ENCODE measurements at places on chromosomes 2 and 18. TPM values are rescaled to one million over a fixed set of nuclear protein-coding genes. Genes with fewer than 3 reads are reported as not detected.

DNA sequence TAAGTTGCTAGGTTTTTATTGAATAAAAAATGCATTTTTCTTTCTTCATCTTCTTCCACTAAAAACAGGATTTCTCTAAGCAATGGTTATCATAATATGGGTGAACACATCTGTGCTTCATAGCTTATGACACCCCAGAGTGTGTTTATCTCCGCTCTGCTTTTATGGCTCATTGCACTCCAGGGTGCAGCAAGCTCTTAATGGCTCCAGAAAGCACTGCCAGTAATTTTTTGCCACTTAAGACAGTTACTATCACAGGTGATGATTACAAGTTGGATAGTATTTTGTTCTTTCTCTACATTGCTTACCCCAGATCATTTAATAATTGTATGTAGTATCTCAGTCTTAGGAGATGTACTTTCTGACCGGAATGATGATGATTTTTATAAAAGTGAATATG, 239.3 kb upstream of the CDH20 start:
- H3K27ac ChIP-seq = no peak overlapping the region
- DNase-seq = no peak
- H3K4me3 ChIP-seq = no peak overlapping the region
- no peaks in the 10 kb centered on the region for H3K27me3 ChIP-seq
- H3K36me3 ChIP-seq = no peaks in the 10 kb centered on the region

GRCh38 chr2:222360146-222360545, 61.3 kb upstream of the PAX3 start:
- peaks cover 4% of the 10 kb centered on the region for H3K27me3 ChIP-seq
- DNase-seq = no peak
- no peak overlapping the region for H3K4me3 ChIP-seq
- no peaks in the 10 kb centered on the region for H3K36me3 ChIP-seq
- H3K4me1 ChIP-seq = no peaks in the 10 kb centered on the region

Gene ZAP70
- total RNA-seq = 431 TPM

GRCh38 chr18:49241852-49242251, 218.6 kb downstream of the DYM start:
- H3K4me3 ChIP-seq = no peak overlapping the region
- H3K27ac ChIP-seq = no peak overlapping the region
- no peaks in the 10 kb centered on the region for H3K4me1 ChIP-seq
- DNase-seq = no peak
- H3K36me3 ChIP-seq = peaks cover 14% of the 10 kb centered on the region
- H3K27me3 ChIP-seq = no peaks in the 10 kb centered on the region

Gene PRSS56
- total RNA-seq = not detected

DNA sequence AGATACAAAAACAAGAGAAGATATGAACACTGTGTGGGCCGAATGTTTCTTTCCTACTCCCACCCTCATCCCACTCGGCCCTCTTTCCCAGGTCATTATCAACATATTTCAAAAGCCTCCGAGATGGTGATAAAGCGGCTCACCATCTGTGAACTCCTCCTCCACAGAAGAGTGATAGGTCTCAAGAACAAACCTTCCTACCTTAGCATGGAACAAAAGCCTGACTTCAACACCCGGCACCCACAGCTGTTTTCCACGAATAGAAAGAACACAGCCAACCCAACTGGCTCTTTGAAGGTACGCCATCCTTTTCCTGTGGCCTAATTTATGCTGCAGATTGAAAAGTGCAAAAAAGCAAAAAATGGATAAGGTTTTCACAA, 28.8 kb downstream of the BCL2 start:
- peaks cover 15% of the 10 kb centered on the region for H3K36me3 ChIP-seq
- H3K4me3 ChIP-seq = peak overlapping the region; percentile 65
- H3K27me3 ChIP-seq = no peaks in the 10 kb centered on the region
- peak overlapping the region; percentile 55 for H3K27ac ChIP-seq
- DNase-seq = peak; percentile 43

Gene RGPD8
- total RNA-seq = 48.1 TPM

Gene POLR1A
- total RNA-seq = 23.9 TPM

DNA sequence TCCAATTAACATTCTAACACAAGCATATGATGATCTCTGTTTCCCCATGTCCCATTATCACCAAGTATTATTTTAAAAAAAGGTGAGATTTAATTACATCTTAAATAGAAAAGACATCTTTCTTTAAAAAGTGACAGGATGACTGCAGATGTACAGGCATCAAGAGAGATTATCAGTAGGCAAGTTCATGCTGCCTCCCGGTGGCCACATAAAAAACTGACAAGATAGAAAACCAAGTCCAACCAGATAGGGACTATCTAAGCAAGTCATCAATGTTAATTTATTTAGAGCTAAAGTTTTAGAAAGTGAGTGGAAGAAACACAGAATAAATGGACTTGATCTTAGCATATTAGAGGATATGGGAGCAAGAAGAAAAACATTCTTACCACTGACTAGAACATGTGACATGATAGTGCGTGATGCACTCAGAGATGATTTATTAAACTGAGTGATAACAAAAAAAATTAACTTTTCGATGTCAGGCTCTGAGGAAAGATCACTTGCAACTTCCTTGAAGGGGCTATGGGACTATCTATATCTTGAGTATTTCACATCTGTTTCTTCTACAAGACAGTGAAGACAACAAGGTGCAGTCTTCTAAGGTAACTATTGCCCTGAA, 5.4 kb upstream of the TDRD15 start:
- no peak overlapping the region for H3K4me3 ChIP-seq
- H3K27me3 ChIP-seq = no peaks in the 10 kb centered on the region
- no peak for DNase-seq
- H3K36me3 ChIP-seq = no peaks in the 10 kb centered on the region
- H3K27ac ChIP-seq = no peak overlapping the region

GRCh38 chr2:151987484-151987883, 111.4 kb downstream of the CACNB4 start:
- H3K4me3 ChIP-seq = no peak overlapping the region
- no peaks in the 10 kb centered on the region for H3K4me1 ChIP-seq
- peaks cover 2% of the 10 kb centered on the region for H3K27me3 ChIP-seq
- no peak overlapping the region for H3K27ac ChIP-seq
- H3K36me3 ChIP-seq = no peaks in the 10 kb centered on the region

Gene NPHP1
- not detected for total RNA-seq

Gene TXNL1
- 39.9 TPM for total RNA-seq

Gene B3GNT2
- 61.5 TPM for total RNA-seq

DNA sequence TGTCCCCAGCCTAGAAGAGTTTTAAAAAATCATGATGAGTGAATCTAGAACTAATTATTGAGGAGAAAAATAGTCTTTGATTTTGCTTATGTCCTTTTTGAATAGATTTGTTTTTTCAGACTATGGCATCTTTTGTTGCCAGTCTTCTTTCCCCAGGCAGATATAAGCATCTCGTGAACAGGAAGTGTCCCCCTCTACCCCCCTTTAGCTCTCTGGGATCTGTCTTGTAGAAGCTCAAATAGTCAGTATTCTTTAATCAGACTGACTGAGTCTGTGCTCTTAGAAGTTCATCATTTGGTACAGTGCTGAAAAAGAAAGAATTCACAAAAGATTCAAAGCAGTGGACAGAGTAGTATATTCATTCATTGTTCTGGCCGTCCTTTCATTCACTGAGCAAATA, 10.4 kb downstream of the PRKCE start:
- no peaks in the 10 kb centered on the region for H3K4me1 ChIP-seq
- no peak for DNase-seq
- no peak overlapping the region for H3K27ac ChIP-seq

- H3K4me1 ChIP-seq = peaks cover 4% of the 10 kb centered on the region
- no peaks in the 10 kb centered on the region for H3K27me3 ChIP-seq
- DNase-seq = no peak
- H3K27ac ChIP-seq = no peak overlapping the region
- peaks cover 12% of the 10 kb centered on the region for H3K36me3 ChIP-seq
- no peak overlapping the region for H3K4me3 ChIP-seq
Measured at GRCh38 chr2:160317181-160318099, 117.4 kb upstream of the ITGB6 start.

Gene MYO5B
- not detected for total RNA-seq

GRCh38 chr2:226396541-226396940, 403.1 kb downstream of the IRS1 start:
- no peak overlapping the region for H3K27ac ChIP-seq
- DNase-seq = no peak
- no peaks in the 10 kb centered on the region for H3K36me3 ChIP-seq
- H3K27me3 ChIP-seq = no peaks in the 10 kb centered on the region

Gene ABCA12
- not detected for total RNA-seq

DNA sequence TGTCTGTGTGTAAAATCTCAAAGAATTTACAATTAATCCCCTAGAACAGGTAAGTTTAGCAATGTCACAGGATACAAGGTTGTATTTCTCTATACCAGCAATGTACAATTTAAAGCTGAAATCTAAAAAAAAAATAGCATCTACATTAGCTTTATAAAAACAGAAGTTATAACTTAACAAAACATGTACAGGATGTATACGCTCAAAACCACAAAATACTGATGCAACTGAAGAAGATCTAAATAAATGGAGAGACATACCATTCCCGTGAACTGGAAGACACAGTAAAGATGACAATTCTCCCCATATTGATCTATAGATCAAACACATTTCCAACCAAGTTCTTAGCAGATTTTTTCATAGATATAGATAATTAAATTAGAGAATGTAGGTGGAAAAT, 17.5 kb upstream of the RANBP2 start:
- H3K4me1 ChIP-seq = no peaks in the 10 kb centered on the region
- no peak for DNase-seq

Gene GALNT14
- total RNA-seq = not detected

Gene CYBRD1
- total RNA-seq = 0.94 TPM

DNA sequence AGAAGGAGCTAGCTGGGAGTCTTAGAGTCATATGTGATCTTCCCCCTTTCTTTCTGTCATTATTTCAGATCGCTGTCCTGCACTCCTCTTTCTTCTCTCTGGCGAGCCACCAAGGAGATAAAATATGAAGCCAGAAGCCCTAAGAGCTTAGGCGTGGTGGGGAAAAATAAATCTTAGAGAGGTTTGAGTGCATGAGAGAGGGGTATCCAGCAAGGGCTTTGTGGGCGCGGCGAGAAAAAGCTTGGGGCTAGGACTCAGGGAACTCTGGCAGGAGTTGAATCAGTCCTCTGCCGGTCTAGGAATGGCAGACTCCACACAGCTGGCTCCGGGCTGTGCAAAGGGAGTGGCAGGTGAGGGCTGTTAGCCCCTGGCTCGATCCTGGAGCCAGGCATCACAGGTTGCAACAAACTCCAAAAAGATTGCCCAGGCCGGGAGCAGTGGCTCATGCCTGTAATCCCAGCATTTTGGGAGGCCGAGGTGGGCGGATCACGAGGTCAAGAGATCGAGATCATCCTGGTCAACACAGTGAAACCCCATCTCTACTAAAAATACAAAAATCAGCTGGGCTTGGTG, 20.1 kb upstream of the IGFBP5 start:
- no peak overlapping the region for H3K4me3 ChIP-seq
- no peaks in the 10 kb centered on the region for H3K27me3 ChIP-seq
- no peak overlapping the region for H3K27ac ChIP-seq

- H3K4me1 ChIP-seq = no peaks in the 10 kb centered on the region
- no peak overlapping the region for H3K4me3 ChIP-seq
- DNase-seq = no peak
Measured at GRCh38 chr2:18752667-18753422, 163.5 kb upstream of the NT5C1B start.

DNA sequence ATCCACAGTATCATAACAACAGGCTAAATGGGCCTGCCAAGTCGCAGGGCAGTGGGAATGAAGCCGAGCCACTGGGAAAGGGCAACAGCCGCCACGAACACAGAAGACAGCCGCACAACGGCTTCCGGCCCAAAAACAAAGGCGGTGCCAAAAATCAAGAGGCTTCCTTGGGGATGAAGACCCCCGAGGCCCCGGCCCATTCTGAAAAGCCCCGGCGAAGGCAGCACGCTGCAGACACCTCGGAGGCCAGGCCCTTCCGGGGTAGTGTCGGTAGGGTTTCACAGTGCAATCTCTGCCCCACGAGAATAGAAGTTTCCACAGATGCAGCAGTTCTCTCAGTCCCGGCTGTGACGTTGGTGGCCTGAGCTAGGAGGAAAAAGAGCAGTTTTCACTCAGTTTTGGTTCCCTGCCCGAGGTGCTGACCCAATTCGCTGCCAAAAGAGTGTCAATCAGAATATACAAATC, 32.2 kb downstream of the KCTD18 start:
- H3K27me3 ChIP-seq = no peaks in the 10 kb centered on the region
- no peak overlapping the region for H3K27ac ChIP-seq
- H3K36me3 ChIP-seq = peaks cover 4% of the 10 kb centered on the region
- no peak for DNase-seq
- no peak overlapping the region for H3K4me3 ChIP-seq

- no peak for DNase-seq
- H3K4me3 ChIP-seq = no peak overlapping the region
- no peak overlapping the region for H3K27ac ChIP-seq
- H3K27me3 ChIP-seq = no peaks in the 10 kb centered on the region
- no peaks in the 10 kb centered on the region for H3K36me3 ChIP-seq
- peaks cover 63% of the 10 kb centered on the region for H3K4me1 ChIP-seq
Measured at GRCh38 chr2:84980263-84980983, 9.5 kb downstream of the KCMF1 start.

DNA sequence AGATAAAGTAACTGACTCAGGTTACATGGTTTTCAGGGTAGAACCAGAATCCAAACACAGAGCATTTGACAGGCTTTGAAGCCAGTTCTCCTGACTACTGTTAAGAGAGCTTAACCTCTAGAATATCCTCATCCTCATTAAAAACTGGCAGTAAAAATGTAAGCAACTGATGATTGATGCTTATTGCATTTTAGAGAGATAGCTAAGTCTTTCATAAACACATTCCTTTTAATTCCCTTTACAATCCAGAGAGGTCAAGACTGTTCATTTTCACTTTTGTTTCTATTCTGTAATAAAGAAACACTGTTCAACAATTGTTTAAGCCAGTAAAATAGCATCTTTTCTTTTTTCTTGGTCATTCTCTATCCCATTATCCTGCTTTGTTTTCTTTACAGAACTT, 53.9 kb upstream of the RAB27B start:
- H3K27ac ChIP-seq = no peak overlapping the region
- no peaks in the 10 kb centered on the region for H3K36me3 ChIP-seq
- H3K4me1 ChIP-seq = no peaks in the 10 kb centered on the region
- no peak for DNase-seq

- H3K4me3 ChIP-seq = no peak overlapping the region
- no peaks in the 10 kb centered on the region for H3K36me3 ChIP-seq
- no peaks in the 10 kb centered on the region for H3K4me1 ChIP-seq
- H3K27ac ChIP-seq = no peak overlapping the region
Measured at GRCh38 chr2:9153643-9153980, 53.0 kb upstream of the ASAP2 start.

DNA sequence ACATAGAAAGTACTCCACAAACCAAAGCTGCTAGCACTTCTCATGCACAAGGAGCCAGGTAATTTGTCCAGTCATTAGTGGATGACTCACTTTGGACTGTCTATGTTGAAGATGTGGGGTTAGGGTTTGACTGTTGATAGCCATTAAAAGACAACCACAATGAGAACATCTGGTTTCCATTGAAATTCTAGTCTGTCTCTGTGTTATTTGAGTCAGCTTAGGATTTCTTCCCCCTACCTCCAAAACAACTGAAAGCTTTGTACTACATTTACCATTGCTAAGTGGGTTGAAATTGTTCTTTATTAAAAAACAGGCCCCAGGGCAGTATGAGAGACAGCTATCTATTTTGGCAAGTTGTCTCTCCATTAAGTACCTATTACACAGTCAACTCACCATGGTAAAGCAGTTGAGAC, 50.2 kb upstream of the ANKRD44 start:
- no peak overlapping the region for H3K4me3 ChIP-seq
- peak; percentile 34 for DNase-seq
- no peak overlapping the region for H3K27ac ChIP-seq
- no peaks in the 10 kb centered on the region for H3K36me3 ChIP-seq
- no peaks in the 10 kb centered on the region for H3K4me1 ChIP-seq

GRCh38 chr18:24601585-24601984, 141.1 kb downstream of the HRH4 start:
- no peaks in the 10 kb centered on the region for H3K36me3 ChIP-seq
- DNase-seq = no peak
- no peak overlapping the region for H3K27ac ChIP-seq
- no peak overlapping the region for H3K4me3 ChIP-seq
